Mammary epithelial cell (primary cell): ENCODE measurements at places on chromosomes 4 and X. TPM values are rescaled to one million over a fixed set of nuclear protein-coding genes. Genes with fewer than 3 reads are reported as not detected.

DNA sequence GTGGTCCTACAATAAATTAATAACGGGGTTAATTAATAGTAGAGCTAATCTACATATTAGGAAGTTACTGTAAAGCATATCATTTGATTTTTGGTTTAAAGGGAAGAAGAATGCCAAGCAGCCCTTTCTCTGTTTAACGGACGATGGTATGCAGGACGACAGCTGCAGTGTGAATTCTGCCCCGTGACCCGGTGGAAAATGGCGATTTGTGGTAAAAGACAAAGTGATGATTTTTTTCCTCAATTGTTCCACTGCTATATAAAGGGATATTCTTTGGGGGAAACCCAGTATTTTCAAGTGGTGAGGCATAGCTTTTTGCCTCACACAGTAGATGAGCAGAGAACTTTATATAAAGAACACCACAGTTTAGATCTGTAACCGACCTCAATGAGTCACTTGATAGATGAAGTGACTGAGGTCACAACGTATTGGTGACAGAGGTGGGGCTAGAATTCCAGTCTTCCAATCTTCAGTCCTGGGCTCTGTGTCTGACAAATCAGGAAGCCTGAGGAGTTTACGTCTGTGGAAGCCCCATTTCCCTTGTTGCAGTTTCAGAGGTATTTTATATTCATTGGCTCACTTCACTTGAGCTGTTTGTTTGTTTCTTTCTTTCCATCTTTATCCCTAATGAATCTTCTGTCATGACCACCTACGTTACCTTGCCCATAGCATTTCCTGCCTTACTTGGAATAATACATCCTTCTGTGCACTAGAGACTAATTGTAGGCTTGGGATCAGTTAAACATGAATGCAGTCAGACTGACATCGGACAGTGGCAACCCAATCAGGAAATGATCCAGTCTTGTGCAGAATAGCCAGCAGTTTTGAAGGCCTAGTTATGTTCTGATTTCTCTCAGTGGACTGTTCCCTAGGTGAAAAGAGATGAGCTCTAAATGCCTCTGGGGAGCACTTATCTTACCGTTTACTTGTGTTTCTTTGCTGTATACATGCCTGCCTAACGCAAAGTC lies 30.1 kb downstream of the ZRSR2 start:
- DNase-seq: no peak

DNA sequence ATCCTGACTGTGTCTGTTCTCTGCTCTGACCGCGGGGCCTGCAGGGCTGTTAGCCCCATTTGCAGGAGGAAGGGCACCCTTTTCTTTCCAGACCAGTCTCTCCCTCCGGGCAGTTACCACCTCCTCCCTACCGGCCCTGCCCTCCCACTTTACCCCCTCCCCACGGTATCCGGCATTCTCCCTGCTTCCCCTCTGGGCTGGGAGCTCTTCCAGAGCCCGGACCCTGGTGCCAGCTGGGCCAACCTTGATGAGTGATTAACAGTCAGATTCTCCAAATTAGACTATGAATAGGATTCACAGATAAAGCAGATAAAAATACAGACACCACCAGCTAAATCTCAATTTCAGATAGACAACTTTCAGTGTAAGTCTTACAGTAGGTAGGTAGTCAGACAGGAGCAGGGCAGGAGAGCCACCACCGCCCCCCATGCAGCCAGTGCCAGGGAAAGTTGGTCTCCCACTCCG lies 23.4 kb upstream of the WFS1 start:
- DNase-seq: no peak

DNA sequence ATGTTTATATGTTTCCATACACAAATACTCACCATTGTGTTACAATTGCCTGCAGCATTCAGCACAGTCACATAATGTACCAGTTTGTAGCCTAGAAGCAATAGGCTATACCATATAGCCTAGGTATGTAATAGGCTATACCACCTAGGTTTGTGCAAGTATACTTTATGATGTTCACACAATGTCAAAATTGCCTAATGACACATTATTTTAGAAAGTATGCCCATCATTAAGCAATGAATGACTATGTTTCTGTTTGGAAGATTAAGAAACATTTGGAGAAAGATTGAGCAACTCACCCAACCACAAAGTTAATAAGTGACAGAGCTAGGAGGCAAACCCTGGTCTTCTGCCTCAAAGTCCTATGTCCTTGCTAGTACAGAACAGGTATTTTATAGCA lies 96.8 kb upstream of the GRIA3 start:
- peak; percentile 67 for DNase-seq

DNA sequence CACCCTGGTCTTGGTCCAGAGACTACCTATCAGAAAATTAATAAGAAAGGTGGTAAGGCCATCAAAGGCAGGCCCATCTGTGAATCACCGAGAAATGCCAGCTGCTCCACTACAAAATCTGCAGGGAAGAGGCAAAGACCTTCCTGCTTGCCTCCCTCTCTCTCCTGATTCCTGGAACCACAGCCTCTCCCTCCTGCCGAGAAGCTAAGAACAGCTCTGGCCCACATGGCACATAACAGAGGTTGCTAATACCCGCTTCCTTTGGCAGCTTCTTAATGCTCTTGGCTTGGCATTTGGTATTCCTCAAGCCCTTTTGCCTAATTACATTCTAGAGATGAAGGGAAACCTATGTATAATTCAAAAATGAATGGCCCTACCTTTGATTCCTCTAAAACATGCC lies 32.9 kb downstream of the RAI2 start:
- DNase-seq: no peak

- DNase-seq: no peak
These were observed 79.5 kb downstream of the HMGB2 start for GRCh38 chr4:173254646-173255045.

- DNase-seq: no peak
These were observed 73.6 kb downstream of the DCK start for GRCh38 chr4:71066737-71067716.

- DNase-seq: no peak
These were observed 372.1 kb downstream of the OPHN1 start for GRCh38 chrX:68061206-68061535.

- peak; percentile 27 for DNase-seq
These were observed 8.9 kb downstream of the FAT4 start for GRCh38 chr4:125323654-125324053.

GRCh38 chrX:23118890-23119527 lies 119.2 kb downstream of the DDX53 start:
- no peak for DNase-seq

DNA sequence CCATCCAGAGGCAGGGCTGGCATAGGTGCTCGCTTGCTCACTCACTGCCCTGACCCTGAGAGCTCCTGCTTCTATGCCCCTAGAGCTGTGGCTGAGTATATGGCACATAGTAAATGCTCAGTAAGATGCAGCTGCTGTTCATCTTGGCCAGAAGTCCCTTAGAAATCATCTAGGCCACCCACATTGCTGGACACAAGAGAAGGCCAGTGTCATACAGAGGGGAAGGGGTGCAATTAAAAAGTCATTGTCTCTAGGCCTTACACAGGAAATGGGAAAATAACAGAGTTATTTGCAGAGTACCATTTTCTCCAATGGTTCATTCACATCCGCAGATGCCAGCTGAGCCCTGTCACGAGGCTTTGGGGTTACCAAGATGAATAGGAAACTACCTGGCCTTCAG lies 88.8 kb downstream of the MAMLD1 start:
- no peak for DNase-seq

DNA sequence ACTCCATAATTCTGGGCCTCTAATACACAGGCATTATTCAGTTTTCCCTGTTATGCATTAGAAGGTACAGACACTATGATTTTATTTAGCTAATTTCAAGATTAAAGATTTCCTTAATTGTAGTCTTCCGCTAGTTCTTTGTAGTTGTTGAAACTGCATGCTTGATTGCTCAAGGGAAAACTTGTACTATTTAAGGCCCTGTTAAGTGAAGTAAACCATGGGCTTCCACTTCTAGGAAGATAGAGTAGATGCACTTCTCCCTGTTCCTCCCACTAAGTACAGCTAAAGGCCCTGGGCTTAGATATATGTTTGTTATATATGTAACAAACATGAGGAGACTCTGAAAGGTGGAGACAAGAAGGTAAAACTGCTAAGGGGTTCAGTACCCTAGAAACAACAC lies 215.8 kb upstream of the LEF1 start:
- no peak for DNase-seq

DNA sequence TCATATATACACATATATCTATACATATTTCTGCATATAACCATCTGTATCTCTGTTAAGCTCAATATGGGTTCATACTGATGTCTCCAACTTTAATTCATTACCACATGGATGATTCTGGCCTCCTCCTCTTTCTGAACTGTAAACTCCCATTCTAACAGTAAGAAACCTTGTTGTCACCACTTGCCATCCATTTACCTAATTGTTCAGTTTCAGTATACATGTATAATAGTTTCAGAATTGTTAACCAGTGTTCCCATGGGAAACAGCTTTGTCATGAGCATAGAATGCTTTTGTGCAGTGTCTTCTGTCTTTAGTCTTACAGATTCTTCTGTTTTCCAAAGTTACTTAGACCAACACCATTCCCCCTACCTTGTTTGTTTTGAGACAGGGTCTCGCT lies 35.9 kb downstream of the SLC9A6 start:
- DNase-seq: no peak

GRCh38 chr4:180674619-180675358 lies 1568.4 kb upstream of the TENM3 start:
- DNase-seq: no peak

DNA sequence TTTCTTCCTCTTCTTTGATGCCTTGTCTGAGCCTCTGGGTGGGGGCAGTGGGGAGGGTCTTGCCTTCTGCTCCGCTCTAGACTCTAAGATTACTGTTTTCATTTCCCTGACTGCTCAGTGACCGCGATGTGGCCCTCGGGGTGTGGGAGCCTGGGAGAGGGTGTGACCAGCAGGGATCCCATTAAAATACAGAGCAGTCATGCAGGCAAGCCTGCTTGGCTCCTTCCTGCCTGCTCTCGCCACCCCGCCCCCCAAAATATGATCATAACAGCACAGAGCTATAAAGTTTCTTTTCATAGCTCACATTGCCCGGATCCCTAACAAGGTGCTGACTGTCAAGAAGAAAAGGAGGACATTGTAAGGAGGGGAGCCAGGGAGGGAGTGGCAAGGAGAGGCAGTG lies 332.9 kb downstream of the RAB28 start:
- DNase-seq: no peak

DNA sequence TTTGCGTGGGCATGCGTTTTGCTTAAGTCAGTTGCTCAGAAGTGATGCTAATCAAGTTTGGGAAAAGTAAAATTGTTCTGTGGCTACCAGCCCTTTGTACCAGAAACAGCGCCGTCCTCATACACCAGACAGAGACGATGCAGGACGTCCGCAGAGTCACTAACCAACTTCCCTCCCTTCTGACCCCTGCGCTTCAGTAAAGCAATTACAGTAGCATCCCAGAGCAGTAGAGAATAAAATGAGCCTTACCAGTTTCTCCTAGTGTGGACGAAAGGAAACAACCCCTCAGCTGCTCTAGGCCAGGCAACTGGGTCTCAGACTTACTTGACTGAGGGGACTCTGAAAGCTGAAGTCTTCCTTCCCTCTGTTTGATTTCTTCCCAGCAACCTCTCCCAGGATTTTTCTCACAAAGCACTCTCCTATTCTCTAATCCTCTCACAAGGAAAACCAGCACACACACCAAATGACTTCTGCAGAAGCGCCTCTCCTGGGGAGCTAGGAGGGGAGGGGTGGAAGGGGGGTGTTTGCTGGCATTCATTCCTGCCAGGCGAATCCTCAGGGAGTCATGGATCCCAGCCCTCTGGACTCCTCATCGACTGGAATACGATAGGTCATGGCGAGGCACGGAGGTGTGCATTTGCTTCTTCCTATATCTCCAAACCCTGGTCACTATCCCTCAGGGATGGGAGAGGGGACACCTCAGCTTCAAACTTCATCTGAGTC lies 56.0 kb upstream of the MID1 start:
- DNase-seq: no peak

DNA sequence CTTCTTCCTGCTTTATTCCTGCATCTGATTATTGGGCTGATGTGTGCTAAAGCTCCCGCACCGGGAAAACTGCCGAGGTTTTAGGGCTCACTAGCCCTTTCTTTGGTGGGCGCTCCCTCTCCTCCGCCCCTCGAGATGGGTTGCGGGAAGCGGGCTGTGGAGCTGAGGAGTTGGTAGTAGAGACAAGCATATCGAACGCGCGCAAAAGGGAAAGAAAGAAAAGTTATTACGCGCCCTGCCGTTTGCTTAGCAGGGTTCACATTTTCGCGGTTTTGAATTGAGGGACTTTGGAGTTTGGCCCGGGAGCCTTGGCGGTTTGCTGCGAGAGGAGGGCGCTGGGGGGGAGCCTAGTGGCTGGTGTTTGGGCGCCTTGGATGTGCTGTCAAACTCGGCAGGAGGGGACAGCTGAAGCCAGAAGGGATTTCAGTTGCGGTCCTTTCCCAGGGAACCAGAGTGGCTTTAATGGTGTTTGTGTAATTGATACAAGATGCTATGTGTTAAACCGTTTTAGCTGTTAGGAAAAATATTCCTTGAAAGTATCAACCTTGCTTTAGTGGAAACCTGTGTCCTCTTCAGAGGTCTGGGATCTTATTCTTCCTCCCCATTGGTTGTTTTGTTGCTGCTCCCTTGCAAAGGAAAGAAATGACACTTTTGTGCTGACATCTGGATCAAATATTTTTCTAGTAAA lies 1.1 kb downstream of the GAB1 start:
- peak; percentile 42 for DNase-seq

- no peak for DNase-seq
These were observed 61.8 kb downstream of the ZNF732 start for GRCh38 chr4:243426-243825.

GRCh38 chr4:89136525-89136924 lies 25.2 kb downstream of the TIGD2 start:
- peak; percentile 43 for DNase-seq

DNA sequence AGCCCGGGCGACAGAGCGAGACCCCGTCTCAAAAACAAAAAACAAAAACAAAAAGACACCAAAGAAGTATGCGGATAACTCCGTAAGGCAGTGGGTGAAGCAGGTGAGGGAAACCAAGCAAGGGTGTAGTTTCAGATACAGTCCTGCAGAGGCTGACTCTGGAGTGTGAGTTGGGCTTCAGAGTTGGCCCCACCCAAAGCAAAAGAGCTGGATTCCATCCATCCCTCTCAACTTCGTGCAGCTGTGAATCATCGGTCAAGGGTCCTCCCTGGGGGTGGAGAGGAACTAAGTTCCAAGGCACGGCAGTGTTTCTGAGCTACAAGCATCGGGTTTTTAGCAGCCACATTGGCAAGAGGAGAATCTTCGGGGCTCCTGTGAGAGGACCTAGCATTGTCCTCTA lies 43.9 kb upstream of the FAM9A start:
- DNase-seq: no peak

- DNase-seq: peak; percentile 95
These were observed 9.5 kb downstream of the GAB1 start for GRCh38 chr4:143346206-143346605.

- DNase-seq: no peak
These were observed 83.5 kb downstream of the TBX22 start for GRCh38 chrX:80098038-80098437.

- no peak for DNase-seq
These were observed 187.8 kb downstream of the CCNG2 start for GRCh38 chr4:77344784-77345183.

- no peak for DNase-seq
These were observed 1043.1 kb upstream of the PABPC4L start for GRCh38 chr4:135244696-135245095.

Gene UGT2B11
- polyA plus RNA-seq: not detected

Gene COX18
- polyA plus RNA-seq: 12.5 TPM

Gene FAM114A1
- polyA plus RNA-seq: 82.8 TPM

Gene GPC3
- polyA plus RNA-seq: 0.05 TPM

Gene PPP4R3C
- not detected for polyA plus RNA-seq

Gene ANK2
- 0.69 TPM for polyA plus RNA-seq

Gene FOXR2
- polyA plus RNA-seq: not detected

Gene MMRN1
- polyA plus RNA-seq: not detected

Gene OCIAD1
- 102 TPM for polyA plus RNA-seq
